Activated CD8-positive, alpha-beta memory T cell treated with anti-CD3 and anti-CD28 coated beads for 1 hour (primary cell): ENCODE measurements at places on chromosomes 2 and 18.

DNA sequence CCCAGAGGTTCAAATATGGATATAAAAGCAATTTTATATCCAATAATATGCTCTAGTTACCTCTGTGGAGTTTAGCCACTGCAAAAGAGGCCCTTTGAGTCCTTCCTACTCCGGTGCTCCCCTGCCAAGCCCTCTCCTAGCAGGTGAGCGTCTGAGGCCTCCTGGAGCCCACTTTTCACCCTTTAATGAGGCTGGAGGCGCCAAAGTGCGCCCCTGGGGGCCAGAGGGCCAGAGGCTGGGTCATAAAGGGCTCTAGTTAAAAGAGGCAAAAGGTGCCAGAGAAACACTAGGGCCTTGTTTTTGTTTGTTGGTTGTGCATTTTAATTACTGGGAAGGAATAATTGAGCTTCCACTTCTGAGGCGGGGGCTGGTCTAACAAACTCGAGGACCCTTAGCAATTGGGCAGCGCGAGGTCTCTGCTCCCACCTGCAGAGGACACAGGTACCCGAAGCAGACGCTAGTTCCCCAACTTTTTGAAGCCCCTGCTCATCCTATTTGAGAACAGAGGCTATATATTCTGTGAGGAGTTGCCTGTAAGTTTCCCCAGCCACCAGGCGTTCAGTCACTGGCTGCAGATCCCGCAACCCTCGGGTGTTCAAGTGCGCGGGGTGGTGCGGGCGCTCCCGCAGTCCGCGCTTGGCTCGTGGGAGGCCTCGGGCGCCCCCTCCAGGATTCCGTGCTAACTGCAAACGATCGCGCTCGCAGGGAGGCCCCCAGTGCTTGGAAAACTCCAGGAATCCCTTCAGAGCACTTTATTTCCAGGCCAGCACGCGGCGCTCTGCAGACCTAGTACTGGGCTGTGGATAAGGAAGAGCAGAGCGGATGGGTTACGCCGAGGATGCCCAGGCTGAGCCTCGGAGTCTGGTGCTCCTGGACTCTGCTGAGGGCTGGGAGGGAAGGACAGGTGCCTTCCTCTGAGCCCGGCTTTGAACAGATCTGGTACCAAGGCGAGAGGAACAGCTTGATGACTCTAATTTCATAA lies 14.1 kb downstream of the MSGN1 start:
- no peak for DNase-seq

- DNase-seq = no peak
Observed at GRCh38 chr2:192584976-192585375, 390.2 kb upstream of the TMEFF2 start.

DNA sequence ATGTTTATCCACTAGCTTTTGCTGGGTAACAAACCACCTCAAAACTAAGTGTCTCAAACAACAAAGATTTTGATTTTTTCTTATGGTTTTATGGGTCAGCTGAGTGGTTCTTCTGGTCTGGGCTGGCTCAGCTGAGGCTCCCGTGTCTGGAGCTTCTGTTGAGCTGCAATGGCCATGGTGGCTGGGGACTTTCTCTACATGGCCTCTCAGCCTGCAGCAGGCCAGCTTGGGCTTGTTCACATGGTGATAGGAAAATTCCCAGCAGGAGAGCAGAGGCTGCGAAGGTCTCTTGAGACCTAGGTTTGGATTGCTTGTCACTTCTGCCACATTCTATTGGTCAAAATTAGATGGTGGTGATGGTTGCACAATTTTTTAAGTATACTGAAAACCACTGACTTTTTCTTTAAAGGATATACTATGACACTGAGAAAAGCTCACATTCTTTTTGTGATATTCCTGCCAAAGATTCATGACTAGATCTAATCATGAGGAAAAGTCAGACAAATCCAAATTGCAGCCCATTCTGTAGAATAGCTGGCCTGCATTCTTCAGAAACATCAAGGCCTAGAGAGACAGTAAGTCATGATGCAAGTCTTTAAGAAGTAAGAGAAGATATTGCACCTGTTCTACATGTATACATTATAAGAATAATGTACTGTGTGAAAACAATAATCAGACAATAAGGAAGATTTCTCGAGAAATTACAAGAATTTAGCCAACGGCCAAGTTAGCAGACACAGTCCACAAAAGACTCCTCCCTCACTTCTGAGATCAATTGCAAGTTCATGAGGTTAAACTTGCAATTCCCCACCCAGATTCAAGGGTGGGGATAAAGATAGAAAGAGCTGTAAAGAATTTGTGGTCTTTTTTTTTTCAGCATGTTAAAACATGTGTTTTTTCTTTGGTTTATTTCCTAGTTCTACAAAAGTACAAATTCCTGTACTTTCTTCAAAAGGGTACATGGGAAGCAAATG lies 35.0 kb upstream of the IL1R2 start:
- DNase-seq = no peak

DNA sequence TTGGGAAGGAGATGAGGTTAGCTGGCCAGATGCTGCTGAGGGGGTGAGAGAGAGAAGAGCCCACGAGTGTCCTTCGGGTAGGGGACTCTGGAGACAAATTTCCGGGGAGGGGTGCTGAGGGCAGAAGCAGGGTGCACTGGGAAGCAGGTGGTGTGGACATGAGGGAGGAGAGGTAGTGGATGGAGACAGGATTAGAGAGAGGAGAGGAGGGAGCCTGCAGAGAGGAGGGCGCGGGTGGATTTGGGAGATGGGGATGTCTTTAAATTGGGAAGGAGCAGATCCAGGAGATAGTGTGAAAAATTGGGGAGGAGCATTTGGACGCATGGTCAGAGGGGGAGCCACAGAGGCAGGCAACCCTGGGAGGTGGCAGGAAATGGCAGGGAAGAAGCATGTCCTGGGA lies 154.7 kb downstream of the DYSF start:
- no peak for DNase-seq

DNA sequence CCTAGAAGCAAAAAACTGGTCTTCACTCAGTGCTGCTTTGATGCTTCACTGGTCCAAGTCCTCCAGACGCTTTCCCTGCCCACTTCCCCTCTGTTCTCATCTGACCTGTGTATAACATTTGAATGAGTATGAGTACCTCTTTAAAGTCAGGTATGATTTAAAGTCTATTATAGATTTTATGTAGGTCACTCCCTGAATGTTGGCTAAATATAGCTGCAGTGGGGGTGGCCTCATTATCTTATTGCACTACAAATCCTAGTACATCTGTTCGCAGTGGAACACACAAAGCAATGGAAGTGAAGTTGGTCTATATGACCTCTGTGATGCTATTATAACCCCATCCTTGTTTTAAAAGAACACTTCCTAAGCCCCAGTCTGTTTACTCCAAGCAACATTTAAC lies 33.2 kb downstream of the ARHGEF33 start:
- no peak for DNase-seq

- DNase-seq = no peak
Observed at GRCh38 chr18:34297287-34297686, 72.6 kb upstream of the NOL4 start.

- DNase-seq = no peak
Observed at GRCh38 chr2:237503201-237503600, 16.1 kb downstream of the MLPH start.

- no peak for DNase-seq
Observed at GRCh38 chr2:112582314-112582746, 2.1 kb upstream of the CHCHD5 start.

- DNase-seq = no peak
Observed at GRCh38 chr18:248053-248452, 19.8 kb downstream of the THOC1 start.

DNA sequence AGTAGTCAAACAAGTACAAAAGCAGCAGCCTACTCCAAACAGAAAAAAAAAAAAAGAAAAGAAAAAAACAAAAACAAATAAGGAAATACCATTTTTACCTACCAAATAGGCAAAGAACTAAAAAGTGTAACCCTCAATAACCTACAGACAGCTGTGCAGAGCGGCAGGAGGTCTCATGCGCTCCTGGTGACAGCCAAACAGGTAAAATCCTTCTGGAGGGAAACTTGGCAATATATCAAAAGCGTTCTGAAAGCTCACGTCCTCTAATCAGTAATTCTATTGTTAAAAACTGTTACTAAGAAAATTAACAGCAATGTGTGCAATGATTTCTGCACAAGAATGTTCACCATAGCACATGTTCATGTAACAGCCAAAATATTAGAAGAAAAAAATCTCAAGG lies 105.6 kb downstream of the AFF3 start:
- no peak for DNase-seq

DNA sequence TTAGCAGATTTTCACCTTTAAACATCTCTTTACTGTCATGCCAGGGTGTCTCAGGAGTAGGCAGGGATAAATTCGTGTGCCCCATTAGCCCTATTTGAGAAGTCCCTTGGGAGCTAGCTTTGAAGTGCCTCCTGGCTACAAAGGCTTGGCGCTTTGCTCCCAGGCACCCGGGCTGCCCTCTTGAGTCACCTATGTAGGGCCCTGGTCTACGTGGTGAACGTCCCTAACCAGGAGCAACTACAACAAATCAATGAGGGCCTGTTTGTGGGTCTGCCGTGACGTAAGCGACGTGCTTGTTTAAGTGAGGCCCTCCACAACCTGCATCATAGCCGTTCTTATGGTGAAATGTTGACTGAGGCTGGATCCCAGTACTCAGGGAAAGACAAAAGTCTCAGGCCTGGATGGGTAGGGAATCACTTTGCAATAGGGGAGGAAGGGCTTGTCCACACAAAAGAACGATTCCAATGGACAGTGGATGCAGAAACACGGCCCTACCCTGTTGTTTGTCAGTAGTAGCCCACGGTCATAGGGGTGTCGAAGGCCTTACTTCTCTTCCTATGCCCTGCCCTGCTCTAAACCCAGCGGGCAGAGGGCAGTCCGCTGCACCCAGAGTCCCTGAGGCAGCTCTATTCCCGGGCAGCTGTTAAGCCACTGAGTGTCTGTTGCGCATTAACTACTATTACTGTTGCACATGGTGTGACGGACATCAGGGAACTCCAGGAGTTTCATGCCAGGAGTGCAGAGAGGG lies 93.9 kb downstream of the INHBB start:
- DNase-seq = no peak

DNA sequence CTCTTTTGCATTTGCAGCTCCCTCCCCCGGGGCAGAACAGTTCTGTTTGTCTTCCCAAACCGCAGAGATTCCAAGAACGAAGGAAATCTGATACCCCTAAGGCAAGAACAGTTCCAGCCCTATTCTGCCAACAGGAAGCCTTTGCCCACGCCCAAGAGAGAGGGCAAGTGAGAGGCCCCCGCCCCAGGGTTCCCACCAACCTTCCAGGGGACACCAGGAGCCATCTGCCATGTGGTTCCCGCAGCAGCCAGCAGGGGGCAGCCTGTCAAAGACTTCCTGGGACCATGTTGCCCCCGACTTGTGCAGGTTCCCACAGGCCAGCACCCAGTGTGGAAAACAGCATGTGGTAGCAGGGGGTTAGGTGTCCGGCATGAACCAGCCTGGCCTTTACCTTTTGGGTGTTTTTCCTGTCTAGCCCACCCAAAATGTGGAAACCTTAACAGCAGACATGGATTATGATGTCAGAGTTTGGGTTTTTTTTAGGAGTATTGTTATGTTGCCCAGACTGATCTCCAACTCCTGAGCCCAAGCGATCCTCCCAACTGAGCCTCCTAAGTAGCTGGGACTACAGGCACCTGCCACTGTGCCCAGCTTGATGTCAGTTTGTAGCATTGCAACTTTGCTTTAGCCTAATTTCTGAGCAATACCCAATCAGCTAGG lies 21.7 kb upstream of the EFHD1 start:
- DNase-seq = peak; percentile 27

- no peak for DNase-seq
Observed at GRCh38 chr2:45776160-45776955, 124.9 kb downstream of the PRKCE start.

DNA sequence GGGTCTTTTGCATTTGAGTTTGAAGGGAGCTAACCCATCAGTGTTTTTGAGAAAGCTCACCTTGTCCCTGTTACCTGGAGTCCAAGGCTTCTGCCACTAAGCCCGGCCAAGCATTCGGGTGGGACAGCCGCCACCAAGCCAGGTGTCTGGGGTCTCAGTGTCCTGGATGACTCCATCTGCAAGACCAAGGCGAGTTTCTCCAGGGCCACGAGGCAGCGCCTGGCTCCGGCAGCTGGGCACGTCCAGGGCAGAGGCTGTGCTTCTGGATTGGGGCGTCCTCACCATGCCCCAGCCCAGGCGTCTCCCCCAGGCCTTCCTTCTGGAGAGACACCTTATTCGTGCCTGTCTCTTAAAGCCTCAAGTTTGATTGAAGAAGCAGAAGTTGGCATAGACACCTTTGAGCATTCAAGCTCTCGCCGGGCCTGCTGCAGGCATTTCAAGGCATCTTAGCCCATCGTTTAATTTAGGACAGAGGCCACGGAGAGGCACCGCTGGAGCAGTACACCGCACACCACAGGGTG lies 24.9 kb downstream of the MLPH start:
- DNase-seq = no peak

GRCh38 chr2:2694746-2695145 lies 363.7 kb upstream of the MYT1L start:
- DNase-seq = no peak

GRCh38 chr2:162091325-162092007 lies 17.5 kb upstream of the DPP4 start:
- no peak for DNase-seq

- DNase-seq = no peak
Observed at GRCh38 chr2:143397884-143398614, 268.8 kb downstream of the ARHGAP15 start.

DNA sequence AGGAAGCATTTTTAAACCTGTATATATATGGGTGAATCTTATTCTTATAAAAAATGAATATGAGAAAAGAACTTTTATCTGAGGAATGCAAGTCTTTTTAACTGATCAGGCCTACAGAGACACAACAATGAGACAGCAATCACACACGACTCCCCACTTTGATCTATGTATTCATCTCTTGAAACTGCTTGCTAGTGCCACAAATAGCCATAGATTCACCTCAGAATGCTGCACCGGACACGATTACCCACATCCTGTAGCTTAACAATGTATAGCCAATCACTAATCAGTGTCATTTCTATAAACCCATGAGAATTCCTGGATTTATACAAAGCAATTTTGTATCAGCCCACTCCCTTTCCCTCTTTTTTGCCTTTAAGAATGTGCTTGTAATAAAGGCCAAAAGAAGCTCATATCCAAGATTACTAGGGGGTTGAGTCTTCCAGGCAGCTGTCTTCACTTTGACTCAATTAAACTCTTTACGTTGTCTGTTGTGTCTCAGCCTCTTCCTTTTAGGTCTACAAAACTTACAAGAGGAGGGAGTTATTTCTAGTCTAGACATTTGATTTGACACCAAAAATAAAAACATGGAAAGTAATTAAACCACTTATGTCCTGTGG lies 94.9 kb downstream of the MBD2 start:
- DNase-seq = no peak

DNA sequence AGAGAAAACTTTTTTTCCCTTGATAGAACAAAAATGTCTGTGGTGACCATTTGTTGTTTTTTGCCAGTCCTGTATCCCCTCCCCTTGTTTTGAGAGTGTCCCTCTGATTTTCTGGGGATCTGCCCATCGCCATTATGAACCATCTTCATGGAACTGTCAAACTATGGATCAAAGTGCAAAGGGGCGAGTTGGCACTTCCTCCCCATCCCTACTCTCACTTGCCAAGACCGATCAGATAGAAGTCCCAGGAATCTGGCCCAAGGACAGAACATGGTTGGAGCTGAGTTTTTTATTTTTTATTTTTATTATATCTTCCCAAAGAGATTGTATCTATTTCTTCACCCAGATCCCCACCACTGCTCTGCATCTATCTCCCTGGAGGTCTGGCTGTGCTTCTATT lies 221.4 kb downstream of the IKZF2 start:
- no peak for DNase-seq
